NCI-H2029 (cell line): ENCODE measurements at places on chromosomes 11 and 22.

DNA sequence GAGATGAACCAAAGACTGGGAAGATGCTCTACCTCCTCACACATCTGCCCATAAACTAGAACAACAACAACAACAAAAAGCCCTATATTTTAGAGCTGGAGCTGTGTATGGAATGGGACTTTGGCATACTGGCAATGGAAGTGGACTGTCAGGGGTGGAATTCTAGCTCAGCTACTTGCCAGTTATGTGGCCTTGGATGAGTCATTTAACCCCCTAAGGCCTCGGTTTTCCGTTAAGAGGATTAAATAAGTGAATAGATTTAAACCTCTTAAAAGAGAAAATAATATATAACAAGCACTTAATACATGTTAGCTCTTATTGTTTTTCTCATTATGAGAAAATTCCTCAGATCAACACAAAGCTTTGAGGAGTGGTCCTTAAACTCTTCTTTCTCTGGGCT lies 195.0 kb downstream of the KIF18A start:
- DNase-seq = no peak

- DNase-seq = peak; percentile 45
Measured at GRCh38 chr11:127003260-127003981, 2.9 kb upstream of the KIRREL3 start.

DNA sequence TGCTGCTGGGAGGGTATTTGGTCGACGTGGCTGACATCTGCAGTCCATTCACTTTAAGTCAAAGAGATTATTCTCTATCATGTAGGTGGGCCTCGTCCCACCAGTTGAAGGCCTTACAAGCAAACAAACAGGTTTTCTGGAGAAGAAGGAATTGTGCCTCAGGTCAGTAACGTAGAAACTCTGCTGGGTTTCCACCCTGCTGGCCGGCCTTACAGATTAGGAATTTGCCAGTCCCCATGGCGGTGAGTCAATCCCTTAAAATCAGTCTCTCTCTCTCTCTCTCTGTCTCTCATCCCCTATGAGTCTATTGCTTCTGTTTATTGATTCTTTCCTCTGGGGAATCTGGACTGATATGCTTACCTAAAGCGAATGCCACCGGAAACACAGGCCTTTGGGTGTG lies 75.4 kb upstream of the FGF3 start:
- no peak for DNase-seq

GRCh38 chr22:49368221-49368975 lies 459.3 kb downstream of the BRD1 start:
- DNase-seq = no peak

DNA sequence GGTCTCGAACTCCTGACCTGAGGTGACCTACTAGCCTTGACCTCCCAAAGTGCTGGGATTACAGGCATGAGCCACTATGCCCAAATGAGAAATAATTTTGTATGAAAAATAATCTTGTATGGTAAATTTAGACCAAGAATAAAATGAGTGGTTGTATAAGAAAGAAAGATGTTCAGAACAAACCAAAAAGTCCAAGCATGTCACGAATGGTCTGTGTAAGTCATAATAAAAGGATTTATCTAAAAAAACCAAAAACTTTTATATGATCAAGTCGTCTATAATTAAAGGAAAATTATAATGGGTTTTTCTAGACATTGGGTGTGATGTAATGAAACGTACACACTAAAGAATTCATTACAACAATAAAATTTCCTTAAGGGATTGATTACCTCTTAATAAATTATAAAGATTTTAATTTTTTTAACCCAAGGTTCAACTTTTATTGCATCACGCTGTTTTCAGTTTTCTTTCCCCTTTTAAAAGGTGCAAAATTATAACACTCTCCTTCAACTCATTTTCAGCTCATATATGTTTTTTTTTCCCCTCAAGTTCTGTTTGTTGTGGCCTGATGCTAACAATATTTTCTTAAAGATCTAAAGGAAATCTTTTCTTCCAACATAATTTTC lies 8.9 kb upstream of the AQP11 start:
- DNase-seq = no peak

DNA sequence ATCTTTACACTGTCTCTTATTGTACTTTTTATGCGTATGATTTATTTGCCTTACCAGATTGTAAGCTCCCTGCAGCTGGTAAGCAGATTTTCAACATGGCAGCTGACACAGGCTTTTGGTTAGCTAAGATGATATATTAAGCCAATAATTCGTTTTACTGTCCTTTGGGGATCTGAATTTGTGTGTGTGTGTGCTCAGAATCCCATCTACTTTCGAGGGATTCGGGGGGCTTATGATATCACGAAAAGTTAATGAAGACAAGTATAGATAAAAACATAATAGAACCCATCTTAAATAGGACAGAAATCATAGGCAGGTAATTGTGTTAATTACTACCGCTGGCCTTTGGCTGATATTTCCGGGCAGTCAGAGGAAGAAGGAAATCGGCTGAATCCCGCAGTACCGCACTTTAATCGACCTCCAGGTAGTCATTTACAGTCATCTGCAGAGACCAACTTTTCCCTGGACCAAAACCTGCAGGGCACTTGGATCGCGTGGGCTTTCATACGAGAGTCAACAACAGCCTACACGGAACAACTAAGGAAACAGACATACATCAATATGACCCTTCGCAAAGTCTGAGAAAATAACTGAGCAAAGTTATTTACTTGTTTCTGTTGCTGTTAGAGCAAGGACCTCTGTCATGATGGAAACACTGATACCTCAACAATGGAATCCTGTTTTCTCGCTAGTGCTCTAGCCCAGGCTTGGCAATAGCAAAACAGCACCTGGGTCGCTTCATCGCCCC lies 802 bp downstream of the KBTBD3 start:
- no peak for DNase-seq

- DNase-seq = no peak
Measured at GRCh38 chr11:24734742-24735237, 237.9 kb downstream of the LUZP2 start.

GRCh38 chr11:76770642-76771445 lies 12.3 kb upstream of the TSKU start:
- DNase-seq = no peak

DNA sequence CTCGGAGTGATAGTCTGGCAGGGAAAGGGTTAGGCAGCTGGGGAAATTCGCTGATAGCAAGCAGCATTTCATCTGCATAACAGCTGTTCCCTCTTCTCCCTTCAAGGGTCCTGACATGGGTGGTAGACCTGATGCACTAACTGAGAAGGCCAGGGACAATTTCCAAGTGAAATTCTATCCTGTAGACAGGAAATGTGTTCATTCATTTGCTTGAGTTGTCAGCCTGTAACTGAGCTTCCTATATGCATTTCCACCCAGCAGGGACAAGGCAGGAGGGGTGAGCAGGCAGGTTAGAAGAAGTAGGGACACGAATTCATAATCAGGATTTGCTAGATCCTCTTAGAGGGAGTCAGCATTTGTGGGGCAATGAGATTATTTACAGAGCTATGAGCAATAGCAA lies 154.3 kb upstream of the NCAM1 start:
- DNase-seq = peak; percentile 35

DNA sequence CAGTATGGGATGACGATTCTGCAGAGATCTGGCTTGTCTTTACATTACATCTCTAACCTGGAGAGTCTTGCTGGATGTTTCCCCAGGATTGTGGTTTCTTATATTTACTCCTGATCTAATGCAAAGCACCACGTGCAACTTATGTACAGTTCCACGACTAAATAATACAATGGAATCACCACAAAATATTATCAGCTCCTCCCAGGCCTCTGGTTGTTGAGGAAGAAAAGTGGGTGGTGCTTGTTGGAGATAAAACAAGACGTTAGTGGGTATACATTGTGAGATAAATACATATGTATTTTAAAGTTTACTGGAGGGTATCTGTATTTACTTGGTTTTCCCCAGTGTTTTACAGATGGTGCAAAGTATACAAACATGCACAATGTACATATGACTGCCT lies 569.7 kb downstream of the NTM start:
- no peak for DNase-seq

GRCh38 chr11:112082729-112083128 lies 3.8 kb downstream of the TIMM8B start:
- DNase-seq = no peak

DNA sequence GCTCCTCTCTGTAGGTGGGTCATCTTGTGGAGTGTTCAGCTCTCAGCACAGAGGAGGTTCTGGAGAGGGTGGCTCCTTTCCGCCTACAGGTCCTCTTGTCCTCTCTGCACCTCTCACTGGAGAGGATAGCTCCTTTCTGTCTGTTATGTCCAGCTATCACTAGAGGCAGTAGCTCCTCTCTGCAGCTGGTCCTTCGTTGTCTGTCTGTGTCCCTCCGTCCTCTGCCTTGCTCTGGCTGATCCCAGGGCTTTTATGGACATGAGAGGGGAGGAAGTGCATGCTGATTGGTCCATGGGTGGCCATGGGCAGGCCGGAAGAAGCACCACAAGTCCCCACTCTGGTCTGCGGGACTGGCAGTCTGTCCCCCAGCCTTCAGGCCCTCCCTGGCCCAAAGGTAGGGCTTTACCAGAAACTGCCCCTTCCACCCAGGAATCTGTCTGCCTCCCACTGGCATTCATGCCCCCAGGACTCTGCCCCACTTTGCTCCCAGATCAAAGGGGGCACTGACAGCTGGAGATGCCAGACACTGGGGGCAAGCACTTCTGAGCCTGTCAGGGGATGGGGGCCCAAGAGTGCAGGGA lies 38.6 kb upstream of the CALCB start:
- no peak for DNase-seq
